ENCODE measurements at places on chromosomes 7 and 10.

DNA sequence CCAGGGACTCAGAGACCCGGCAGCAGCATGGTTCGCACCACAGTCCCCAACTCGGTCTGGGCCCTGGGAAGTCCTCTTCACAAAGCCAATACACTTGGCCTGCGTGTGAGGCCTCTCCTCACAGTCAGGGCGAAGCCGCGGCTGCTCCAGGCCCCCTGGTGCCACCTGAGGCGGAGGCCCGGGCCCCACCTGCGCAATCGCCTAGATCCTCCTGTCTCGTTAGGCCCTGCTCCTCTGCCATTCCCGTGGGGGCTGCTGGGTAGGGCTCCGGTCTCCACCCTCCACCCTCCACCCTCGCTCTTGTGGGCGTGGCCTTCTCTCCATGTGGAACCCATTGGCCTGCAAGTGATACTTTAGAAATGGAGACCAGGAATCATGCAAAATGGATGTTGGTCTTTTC, 553.3 kb downstream of the INHBA start:
- DNase-seq: no peak

- DNase-seq: no peak
Observed at GRCh38 chr10:18210711-18211110, 70.5 kb downstream of the CACNB2 start.

DNA sequence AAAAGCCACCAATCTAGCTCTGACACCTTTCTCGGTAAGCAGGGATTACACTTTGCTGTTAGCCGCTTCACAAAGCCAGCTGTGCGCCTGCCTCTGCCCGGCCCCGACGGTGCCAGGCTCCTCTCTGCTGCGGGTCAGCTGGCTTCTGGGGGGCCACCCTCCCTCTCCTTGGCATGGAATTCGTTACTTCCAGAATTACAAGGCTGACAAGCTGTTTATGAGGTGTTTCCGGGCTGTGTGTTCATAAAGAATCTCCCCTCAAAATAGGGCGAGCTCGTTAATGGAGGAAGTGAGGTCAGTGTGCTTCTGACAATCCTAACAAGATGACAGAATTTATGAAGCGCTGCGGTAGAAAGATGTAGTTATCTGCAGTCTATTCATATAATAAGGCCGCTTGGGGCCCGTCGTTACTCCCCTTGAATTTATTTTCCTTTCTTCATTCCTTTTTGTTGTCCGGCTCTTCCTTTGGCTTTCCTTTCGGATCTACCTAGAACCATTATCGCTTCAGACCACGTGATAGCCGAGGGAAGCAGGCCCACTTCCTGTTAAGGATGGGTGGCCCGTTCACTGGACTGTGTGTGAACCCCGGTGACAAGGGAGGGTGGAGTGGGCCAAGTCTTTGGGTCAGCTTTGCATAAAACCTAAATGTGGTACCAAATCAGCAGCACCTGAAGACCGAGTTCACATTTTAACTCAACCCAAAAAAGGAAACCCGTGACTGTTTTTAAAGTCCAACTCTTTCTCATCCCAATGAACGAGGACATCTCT, 273.0 kb upstream of the YAE1 start:
- DNase-seq: no peak

- no peak for DNase-seq
Observed at GRCh38 chr10:94344522-94345122, 18.1 kb downstream of the NOC3L start.

All from RCC 7860 (cell line).